Activated naive CD4-positive, alpha-beta T cell treated with anti-CD3 and anti-CD28 coated beads, Interleukin-2, amount 50 U/mL, for 72 hours (primary cell): ENCODE measurements at places on chromosomes 1 and 21.

DNA sequence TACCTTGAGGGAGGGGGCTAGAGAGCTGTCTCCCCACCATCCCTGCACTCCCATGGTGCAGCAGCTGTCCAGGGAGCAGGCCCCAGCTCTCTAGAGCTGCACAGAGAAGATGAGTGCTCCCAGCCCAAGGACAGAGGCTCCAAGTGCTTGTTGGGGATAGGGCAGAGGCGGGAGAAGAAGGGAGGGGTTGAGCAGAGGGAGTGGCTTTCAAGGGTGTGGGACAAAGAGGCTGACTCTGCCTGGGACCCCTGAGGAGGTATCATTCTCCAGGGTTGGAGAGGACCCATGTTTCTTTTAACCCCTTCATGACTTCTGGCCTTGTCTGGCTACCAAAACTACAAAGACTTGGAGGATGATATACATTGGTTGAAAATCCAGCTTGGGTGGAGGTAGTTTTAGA is 14.6 kb downstream of the FOXD2 start:
- DNase-seq, result no peak

DNA sequence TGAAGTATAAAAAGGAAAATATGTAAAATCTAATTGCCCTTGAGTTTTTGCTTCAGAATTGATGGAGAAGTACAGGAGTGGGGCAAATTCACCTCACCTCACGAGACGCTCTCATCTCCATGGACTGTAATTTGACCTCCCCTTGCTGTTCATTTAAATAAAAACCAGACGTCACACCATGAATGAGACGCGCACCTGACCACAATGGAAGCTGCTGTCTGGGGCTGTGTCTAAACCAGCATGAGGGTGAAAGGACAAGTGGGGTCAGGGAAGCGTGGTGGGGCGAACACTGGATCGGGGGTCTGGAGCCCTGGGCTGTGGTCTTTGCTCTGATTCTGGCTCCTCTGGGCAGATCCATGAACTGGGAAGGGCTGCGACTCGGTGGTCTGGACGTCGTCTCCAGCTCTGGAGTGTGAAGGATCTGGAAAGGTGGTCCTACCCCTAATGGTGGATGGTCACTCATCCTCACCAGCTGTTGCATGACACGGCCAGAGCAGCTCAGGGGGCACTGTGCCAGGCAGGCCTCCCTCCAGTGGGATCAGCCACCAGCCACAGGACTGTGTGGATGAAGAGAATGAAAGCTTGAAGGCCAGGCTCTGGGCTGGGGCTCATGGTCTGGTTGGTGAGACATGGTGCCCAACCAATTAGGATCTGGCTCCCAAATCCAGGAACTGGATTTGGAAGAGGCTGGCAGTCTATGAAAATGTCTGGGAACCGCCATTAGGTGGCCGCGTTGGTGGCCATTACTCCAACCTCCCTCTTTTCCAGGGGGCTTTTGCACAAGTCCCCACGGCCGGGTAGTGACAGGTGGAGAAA is 728.6 kb downstream of the PTPRU start:
- no peak for DNase-seq

DNA sequence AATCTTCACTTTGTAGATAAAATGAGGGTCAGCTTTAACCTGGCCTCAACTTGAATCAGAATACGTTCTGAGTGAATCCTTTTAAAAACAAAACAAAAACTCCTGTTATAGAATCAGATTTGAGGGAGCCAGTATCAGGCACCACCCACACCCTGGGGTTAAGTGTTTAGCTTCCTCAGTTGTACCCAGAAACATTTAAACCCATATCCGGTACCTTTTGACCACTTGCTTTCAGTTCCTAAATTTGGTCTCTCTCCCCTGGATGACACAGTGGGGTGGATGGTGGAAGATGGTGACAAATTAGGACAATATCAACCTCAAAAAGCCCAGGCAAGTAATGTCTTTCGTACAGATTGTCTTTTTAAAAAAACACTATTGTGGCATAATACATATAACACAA is 10.4 kb downstream of the KLHDC7A start:
- DNase-seq, result no peak

GRCh38 chr1:171884475-171884874 is 43.2 kb downstream of the DNM3 start:
- no peak for DNase-seq

- no peak for DNase-seq
Observed at GRCh38 chr1:153527023-153527682, 8.6 kb downstream of the S100A6 start.

- DNase-seq, result no peak
Observed at GRCh38 chr1:9278585-9279153, 14.0 kb upstream of the SPSB1 start.

GRCh38 chr1:43272161-43272560 is 2.4 kb downstream of the TMEM125 start:
- no peak for DNase-seq

- DNase-seq, result no peak
Observed at GRCh38 chr1:200336101-200336845, 73.6 kb downstream of the ZNF281 start.

GRCh38 chr1:182237329-182237728 is 154.3 kb downstream of the GLUL start:
- DNase-seq, result no peak

- no peak for DNase-seq
Observed at GRCh38 chr1:35564037-35564883, 6.7 kb downstream of the NCDN start.

- peak; percentile 16 for DNase-seq
Observed at GRCh38 chr1:41767534-41768525, 150.9 kb downstream of the HIVEP3 start.

GRCh38 chr1:229832695-229833094 is 206.6 kb downstream of the URB2 start:
- no peak for DNase-seq

DNA sequence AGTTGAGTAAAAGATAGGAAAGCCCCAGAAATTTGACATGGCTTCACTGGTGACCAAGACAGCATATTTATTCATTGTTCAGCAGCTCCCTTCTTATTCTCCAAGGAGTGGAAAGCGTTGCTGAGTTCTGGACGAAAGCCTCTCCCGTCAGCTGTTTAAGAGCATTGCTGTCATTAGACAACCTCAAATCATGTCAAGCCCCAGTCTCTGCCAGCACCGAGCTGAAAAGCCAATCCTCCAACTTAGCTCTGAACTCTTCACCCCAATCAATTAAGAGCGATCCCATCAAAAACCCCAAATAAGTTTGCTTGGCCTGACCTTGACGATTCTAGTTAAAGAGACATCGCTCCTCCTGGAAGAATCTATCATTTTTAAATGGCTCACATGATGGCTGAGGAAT is 110.8 kb downstream of the PLPP3 start:
- no peak for DNase-seq

DNA sequence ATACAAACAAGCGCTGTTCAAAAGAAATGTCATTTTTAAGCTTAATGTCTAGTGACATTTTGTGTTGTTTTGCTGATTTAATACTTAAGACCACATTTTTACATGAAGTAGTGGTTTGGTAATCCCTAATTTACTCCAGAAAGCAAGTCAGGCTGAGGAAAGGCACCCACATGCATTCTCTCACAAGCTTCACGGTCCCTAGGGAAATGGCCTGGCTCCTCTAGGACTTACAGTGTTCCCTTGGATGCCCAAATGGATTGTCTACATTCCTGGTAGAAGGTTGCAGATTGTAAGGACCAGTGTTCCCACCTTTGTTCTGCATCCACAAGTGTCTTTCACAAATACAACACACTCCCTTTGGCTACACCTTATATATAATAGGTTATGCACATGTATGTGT is 9.5 kb downstream of the GPSM2 start:
- DNase-seq, result no peak

DNA sequence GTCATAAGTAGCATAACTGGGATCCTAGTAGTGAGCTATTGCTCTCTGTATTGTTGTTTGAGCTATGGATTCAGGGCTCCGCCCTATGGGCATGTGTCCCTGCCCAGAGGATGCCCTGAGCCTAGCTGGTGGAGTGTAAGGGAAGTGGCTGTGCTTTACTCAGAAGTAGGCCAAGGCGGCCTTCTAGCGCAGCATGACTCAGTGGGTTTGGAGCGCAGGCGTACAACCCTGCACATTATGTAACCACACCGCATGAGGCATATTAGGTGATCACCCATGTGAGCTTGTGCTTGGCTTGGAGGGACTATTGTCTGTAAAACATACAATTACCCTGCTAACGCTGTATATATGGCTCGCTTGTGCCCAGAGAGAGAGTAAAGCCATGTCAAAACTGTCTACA is 11.1 kb upstream of the UBE2U start:
- no peak for DNase-seq

GRCh38 chr1:26361605-26362122 is 7.7 kb upstream of the CRYBG2 start:
- no peak for DNase-seq

DNA sequence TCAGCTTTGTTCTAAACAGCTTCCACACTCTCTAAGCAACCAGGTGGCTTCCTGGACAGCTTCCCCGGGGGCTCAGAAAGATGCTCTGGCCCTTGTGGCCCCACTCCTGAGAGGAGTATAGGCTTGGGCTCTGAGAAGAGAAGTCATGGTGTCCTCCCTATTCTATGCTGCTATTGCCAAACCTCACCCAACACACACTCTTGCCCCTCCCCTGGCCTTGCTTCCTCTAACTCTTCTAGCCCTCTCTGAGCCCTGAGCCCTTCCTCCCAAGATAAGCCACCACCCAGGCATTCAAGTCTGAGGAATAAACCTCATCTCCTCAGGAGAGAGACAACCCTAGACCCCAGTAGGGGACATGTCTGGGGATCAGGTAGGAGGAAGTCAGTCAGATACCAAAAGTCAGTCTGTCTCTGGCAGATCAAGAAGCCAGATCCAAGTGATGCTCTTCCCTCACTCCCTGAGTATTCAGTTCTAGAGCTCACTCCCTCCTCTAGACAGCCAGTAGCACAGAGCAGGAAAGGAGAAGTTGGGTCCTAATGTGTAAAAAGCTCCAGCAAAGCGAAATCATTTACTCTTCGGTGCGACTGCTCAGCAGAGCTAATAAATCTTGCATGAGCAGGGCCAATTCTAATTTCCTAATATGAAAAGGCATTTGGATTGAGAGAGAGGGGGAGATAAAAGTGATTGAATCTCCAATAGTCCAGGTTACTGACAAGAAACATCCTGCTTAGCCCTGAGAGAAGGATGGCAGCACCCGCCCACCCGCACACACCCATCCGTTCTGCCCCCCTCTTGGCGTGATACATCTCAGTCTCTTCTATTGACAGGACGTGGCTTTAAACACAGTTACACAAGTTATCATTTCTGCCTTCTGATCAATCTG is 50.5 kb downstream of the DMAP1 start:
- DNase-seq, result no peak

DNA sequence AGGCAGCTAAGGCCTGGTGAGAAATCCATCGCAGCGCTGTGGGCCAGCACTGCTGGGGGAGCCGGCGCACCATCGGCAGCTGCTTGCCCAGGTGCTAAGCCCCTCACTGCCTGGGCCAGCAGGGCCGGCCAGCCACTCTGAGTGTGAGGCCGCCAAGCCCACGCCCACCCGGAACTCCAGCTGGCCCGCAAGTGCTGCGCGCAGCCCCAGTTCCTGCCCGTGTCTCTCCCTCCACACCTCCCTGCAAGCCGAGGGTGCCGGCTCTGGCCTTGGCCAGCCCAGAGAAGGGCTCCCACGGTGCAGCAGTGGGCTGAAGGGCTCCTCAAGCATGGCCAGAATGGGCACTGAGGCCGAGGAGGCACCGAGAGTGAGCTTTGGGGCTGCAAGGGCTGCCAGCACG is 64.4 kb downstream of the EBNA1BP2 start:
- no peak for DNase-seq

- no peak for DNase-seq
Observed at GRCh38 chr1:204136814-204137213, 15.0 kb downstream of the ETNK2 start.

DNA sequence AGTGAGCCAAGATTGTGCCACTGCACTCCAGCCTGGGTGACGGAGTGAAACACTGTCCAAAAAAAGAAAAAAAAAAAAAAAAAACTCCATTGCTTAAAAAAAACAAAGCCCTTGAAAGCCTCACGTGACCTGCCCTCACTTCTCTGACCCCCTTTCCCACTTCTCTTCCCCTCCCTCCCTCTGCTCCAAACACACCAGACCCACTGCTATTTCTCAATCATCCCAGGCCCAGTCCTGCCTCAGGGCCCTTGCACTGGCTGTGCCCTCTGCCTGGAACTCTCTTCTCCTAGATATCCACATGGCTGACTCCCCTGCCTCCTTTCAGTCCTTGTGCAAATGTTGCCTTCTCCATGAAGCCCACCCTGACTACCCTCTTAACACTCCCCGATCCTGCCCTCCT is 45.4 kb upstream of the TARDBP start:
- no peak for DNase-seq

DNA sequence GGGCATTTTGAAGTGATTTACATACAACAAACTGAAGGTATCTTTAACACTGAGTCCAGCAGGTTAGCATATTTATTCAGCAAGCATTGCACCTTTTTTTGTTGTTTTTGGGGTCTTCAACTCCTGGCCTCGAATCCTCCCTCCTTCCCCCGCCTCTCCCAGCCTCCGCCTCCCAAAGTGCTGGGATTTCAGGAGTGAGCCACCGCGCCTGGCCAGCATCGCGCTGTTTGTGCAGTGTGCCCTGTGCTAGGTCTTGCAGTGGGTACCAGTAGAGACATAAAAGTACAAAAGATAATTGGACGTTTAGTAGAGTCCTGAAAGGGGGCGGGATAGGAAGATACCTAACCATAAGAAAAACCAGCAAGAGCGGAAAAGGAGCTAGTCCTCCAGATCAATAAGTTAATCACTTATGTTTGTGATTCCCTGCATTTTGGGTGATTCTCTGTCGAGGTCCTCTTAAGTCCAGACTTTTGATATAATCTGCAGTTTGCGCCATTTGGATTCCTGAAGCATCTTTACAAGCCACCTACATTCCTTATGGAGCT is 111.8 kb downstream of the OSBPL9 start:
- no peak for DNase-seq

- DNase-seq, result no peak
Observed at GRCh38 chr1:25978403-25978802, 19.5 kb downstream of the PAFAH2 start.

DNA sequence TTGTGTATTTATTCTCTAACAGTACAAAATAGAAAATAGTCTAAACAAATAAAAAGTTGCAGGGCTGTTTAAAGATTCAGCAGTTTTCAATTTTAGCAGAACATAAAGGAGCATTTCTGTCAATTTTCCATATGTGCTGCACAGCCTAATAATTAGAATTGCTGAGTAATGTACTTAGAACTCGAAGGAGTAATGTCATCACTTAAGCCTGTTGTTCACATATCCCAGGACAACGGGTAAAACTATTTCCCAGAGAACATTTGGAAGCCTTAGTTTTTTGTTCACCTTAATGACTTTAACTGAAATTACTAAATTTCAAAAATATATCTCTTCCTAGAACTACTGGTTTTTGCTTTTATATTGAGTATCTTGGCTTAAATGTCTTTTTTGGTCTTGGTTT is 81.6 kb downstream of the ZP4 start:
- DNase-seq, result no peak

- DNase-seq, result no peak
Observed at GRCh38 chr1:73160759-73161158, 878.4 kb upstream of the NEGR1 start.
